ENCODE measurements at places on chromosomes 7 and 10. TPM values are rescaled to one million over a fixed set of nuclear protein-coding genes. Genes with fewer than 3 reads are reported as not detected.

- DNase-seq = no peak
Observed at GRCh38 chr7:101554584-101555268, 74.4 kb downstream of the MYL10 start.

DNA sequence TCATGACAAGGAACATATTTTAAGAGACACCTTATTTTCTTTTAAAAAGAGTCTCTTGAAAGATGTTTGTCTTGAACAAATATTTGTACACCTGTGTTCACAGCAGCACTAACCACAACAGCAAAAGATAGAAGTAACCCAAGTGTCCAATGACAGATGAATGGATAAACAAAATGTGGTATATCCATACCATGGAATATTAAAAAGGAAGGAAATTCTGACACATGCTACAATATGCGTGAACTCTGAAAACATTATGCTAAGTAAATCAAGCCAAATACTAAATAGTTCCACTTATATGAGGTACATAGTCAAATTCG is 17.8 kb downstream of the SGMS1 start:
- no peak for DNase-seq

DNA sequence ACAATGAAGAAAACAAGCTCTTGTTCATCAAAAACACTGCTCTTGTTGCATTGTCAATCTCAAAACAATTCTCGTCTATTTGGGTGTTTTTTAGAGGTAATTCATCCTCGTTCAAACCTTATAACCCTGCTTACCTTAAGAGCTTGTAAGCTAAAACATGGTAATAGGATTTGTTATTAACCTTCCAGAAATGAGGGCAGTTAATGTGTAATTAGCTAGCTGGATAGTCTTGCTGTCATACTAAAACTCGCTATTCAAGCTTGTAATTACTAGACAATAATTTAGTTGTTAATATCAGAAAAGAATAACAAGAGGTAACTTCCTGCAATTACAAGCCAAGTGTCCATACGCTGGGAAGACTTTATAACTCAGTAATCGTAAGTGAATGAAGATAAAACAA is 101.6 kb downstream of the UBE2H start:
- DNase-seq = no peak

- no peak for DNase-seq
Observed at GRCh38 chr10:47311193-47311931, 10.9 kb upstream of the GDF2 start.

Gene NPTX2
- 24.5 TPM for total RNA-seq

Gene NEUROG3
- total RNA-seq = not detected
